ENCODE measurements at places on chromosomes 1 and 21. TPM values are rescaled to one million over a fixed set of nuclear protein-coding genes. Genes with fewer than 3 reads are reported as not detected.

The RPRD2 gene
- 7.8 TPM for total RNA-seq

The OR2L5 gene
- not detected for total RNA-seq

The UTS2 gene
- not detected for total RNA-seq

The C1QB gene
- not detected for total RNA-seq

The CHTOP gene
- total RNA-seq = 23.0 TPM

The SELL gene
- 0.15 TPM for total RNA-seq

The LCE1A gene
- not detected for total RNA-seq

The VANGL2 gene
- total RNA-seq = under 0.01 TPM

The MAN1A2 gene
- 58.6 TPM for total RNA-seq

The ITLN1 gene
- total RNA-seq = not detected

The LEFTY1 gene
- total RNA-seq = not detected

The ZNF648 gene
- not detected for total RNA-seq

The DCDC2B gene
- total RNA-seq = not detected

The TBX19 gene
- total RNA-seq = 2.0 TPM

The TRPM2 gene
- total RNA-seq = under 0.01 TPM

The LHX8 gene
- total RNA-seq = under 0.01 TPM

The OR2T35 gene
- total RNA-seq = not detected

The BRINP2 gene
- total RNA-seq = not detected

The MMP23B gene
- total RNA-seq = 2.5 TPM

The CIART gene
- 1.6 TPM for total RNA-seq

The HTR6 gene
- total RNA-seq = under 0.01 TPM

The PKP1 gene
- total RNA-seq = under 0.01 TPM

The KRTAP13-4 gene
- total RNA-seq = not detected

The EXO1 gene
- total RNA-seq = 14.7 TPM

The ENAH gene
- total RNA-seq = 99.9 TPM

The CTSS gene
- total RNA-seq = 2.3 TPM

The LAPTM5 gene
- not detected for total RNA-seq

The EPS8L3 gene
- total RNA-seq = not detected

The ABCG1 gene
- 4.5 TPM for total RNA-seq

The MARK1 gene
- 0.17 TPM for total RNA-seq

The ELF3 gene
- total RNA-seq = under 0.01 TPM

The FAM72A gene
- 1.7 TPM for total RNA-seq

The PEAR1 gene
- 5.6 TPM for total RNA-seq

The CYP4X1 gene
- 0.17 TPM for total RNA-seq

The ZNF683 gene
- not detected for total RNA-seq

The ZBTB37 gene
- total RNA-seq = 7.6 TPM

The HSPB7 gene
- 3.3 TPM for total RNA-seq

The TNFRSF9 gene
- 0.17 TPM for total RNA-seq

The AMIGO1 gene
- 3.6 TPM for total RNA-seq

The MIXL1 gene
- total RNA-seq = not detected

The TMPRSS15 gene
- not detected for total RNA-seq

The PODN gene
- total RNA-seq = 87.5 TPM

The MRPS21 gene
- 30.4 TPM for total RNA-seq

The TMEM200B gene
- total RNA-seq = 22.8 TPM

The ANKRD45 gene
- 0.29 TPM for total RNA-seq

The SERTAD4 gene
- 0.29 TPM for total RNA-seq

The CYB561D1 gene
- total RNA-seq = 6.4 TPM

The DMRTA2 gene
- 0.15 TPM for total RNA-seq

The C1orf115 gene
- 0.50 TPM for total RNA-seq

The CACNA1S gene
- not detected for total RNA-seq

The TNFRSF4 gene
- total RNA-seq = under 0.01 TPM

The PLEKHN1 gene
- total RNA-seq = 0.33 TPM

The BRDT gene
- not detected for total RNA-seq

The ADGRL4 gene
- total RNA-seq = 6.9 TPM

The LIPI gene
- not detected for total RNA-seq

The SLC45A1 gene
- 4.8 TPM for total RNA-seq

The HNRNPCL1 gene
- total RNA-seq = not detected

The IL10 gene
- total RNA-seq = not detected

Measured in smooth muscle cell of trachea (primary cell).